Substantia nigra (tissue), 51 donors: ENCODE measurements at places on chromosomes 16 and 17.

DNA sequence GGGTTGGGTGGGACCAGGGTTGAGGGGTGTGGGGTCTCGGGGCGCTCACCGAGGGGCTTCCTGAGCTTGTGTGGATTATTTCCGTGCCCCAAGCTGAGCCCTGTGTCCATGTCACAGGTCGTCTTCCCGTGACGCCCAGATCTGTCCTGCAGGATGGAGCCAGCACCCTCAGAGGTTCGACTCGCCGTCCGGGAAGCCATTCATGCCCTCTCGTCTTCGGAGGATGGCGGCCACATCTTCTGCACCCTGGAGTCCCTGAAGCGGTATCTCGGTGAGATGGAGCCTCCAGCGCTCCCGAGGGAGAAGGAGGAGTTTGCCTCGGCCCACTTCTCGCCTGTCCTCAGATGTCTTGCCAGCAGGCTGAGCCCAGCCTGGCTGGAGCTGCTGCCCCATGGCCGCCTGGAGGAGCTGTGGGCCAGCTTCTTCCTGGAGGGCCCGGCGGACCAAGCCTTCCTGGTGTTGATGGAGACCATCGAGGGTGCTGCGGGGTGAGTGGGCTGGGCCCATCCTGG lies 1.0 kb downstream of the TELO2 start:
- no peak for DNase-seq

DNA sequence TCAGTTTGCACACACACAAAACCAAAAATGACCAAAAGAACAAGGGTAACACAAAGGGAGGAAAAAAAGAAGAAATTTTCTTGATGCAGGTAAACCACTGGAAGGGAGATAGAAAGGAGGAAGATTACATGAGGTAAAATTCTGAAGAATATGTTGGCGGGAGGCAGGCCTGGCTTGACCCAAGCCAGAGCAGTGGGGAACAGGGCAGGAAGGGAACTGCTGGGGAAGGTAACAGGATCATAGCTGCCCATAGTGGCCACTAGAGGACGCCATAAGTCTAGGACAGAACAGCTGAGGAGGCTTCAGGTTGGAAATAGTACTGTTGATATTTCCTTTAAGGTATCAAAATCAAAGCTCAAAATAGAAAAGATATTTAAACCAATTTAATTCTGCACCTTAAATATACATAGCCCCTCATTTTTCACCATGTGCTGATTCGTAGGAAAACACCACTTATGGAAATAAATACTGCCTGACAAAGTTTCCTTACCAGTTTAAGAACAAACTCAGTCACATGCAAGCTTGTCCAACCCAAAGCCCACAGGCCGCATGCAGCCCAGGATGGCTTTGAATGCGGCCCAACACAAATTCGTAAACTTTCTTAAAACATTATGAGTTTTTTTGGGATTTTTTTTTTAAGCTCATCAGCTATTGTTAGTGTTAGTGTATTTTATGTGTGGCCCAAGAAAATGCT lies 15.5 kb downstream of the VPS35 start:
- DNase-seq: peak; percentile 15

DNA sequence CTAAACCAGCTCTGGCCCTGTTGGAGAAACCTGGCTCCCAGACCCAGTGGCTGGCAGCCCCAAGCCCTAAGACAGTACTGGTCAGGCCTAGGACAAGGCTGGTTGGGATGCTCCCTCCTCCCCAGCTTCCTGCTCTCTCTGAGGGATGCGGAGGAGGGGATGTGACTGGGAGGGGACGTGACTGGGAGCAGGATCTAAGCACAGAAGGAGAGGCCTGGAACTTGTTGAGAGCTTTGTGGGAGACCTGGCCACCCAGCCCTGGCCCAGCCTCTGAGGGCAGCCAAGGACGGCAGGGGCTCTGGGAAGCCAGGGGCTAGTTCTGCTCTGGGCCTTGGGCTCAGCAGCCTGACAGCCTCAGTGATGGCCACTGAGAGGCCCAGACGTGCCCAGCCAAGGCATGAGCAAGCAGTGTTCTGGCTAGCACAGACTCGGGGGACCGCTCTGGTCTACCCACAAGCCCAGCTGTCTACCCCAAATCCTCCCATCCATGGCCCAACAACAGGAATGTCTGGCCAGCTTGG lies 22.8 kb downstream of the ATP6V0D1 start:
- DNase-seq: no peak

- DNase-seq: no peak
Measured at GRCh38 chr17:61307905-61308886, 91.4 kb upstream of the TBX2 start.
